Midbrain (tissue), 1 donor: ENCODE measurements at places on chromosomes 4 and X.

DNA sequence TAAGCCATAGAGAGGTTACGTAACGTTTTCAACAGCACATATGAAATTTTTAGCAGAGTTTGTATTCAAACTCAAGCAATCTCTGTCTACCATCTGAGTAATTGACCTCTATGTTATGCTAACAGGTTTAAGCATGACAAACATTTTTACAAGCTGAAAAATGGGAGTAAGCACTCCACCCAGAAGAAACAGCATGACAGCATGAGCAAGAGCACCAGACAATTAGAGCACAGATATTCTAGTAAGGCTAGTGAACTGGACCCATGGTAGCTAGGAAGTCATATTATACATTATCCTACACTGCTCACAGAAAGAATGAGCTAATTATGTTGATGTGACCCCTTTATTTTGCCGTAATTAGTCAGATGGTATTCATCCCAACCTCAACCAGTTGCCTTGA, 200.5 kb downstream of the PABPC4L start:
- no peak for DNase-seq

DNA sequence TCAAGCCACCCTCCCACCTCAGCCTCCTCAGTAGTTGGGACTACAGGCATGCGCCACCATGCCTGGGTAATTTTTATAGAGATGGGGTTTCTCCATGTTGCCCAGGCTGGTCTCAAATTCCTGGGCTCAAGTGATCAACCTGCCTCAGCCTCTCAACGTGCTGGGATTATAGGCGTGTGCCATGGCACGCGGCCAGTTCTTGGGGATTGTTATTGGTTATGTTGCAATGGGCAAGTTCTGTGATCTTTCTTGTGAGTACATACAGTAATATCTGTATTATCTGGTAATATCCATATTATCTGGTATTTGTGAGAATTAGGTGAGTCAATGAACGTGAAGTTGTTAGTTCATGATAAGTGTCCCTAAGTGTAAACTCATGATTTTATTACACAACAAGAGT, 90.3 kb upstream of the TBL1X start:
- no peak for DNase-seq

DNA sequence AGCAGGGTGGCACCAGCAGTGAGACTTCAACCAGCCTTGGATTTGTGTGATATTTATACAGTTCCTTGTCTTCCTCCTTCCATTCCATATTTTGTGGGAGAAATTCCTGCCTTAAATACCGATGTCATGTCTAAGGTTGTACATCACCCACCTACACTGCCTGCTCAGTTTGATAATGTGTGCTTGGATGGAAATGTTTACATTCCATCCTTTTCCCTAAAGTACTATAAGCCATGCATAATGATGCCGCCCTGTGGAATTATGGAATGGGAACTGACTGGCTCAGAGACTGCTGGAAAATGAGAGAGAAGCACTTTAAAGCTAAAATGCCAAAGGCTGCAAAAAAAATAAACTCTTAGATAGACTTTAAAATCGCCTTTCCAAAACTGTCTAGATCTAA, 11.3 kb upstream of the GLUD2 start:
- DNase-seq, result no peak

DNA sequence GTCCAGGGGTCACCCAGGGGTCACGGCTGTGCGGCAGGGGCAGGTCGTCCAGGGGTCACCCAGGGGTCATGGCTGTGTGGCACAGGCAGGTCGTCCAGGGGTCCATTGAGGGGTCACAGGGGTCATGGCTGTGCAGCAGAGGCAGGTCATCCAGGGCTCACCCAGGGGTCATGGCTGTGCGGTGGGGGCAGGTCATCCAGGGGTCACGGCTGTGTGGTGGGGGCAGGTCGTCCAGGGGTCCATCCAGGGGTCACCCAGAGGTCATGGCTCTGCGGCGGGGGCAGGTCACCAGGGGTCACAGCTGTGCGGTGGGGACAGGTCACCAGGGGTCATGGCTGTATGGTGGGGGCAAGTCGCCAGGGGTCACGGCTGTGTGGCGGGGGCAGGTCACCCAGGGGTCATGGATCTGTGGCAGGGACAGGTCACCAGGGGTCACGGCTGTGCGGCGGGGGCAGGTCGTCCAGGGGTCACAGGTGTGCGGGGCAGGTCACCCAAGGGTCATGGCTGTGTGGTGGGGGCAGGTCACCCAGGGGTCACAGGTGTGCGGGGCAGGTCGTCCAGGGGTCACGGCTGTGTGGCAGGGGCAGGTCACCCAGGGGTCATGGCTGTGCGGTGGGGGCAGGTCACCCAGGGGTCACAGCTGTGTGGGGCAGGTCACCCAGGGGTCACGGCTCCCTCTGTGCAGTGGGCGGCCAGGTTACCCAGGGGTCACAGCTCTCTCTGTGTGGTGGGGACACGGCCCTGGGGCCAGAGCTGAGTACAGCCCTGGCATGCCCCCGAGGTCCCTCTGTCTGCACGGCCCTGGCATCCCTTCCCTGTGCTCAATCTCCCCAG, 16.0 kb downstream of the ATP5ME start:
- DNase-seq, result no peak

DNA sequence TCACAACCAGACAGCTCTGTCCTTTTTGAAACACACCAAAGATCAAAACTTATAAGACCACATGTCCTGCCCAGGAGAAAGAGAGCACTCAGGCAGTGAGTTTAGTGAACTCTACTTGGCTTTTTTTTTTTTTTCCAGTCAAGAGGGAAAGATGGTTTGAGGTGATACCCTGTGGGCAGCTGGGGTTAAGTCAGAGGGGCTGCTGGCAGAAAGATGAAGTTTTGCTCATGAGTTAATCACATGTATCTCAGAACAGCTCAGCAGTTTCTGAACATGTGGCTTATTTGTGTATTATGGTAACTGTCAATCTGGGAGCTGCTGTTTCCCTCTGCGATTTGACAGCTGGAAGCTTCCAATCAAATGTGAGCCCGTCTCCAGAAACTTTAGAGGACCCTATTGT, 56.4 kb upstream of the MAP3K15 start:
- DNase-seq, result no peak

GRCh38 chrX:118355225-118355920, 9.5 kb downstream of the WDR44 start:
- DNase-seq, result no peak

DNA sequence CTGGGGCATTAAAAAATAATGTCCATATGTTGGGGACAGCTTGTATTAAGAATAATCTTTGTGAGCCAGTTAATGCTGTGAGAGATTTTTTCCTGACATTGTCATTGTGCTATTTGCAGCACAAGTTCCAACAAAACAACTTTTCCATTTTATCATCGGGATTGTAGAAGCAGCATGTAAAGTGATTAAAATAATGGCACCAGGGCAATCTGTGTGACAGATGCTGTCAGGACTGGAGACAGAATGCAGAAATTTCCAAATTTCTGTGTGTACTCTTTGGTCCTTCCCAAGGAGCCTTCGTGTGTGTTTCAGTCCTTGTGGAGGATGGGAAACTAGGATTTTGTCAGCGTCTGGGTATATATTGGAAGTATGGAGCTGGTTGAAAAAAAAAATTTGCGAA, 101.5 kb upstream of the LIMCH1 start:
- DNase-seq, result no peak

GRCh38 chr4:27414887-27415731, 554.5 kb downstream of the STIM2 start:
- DNase-seq, result no peak

DNA sequence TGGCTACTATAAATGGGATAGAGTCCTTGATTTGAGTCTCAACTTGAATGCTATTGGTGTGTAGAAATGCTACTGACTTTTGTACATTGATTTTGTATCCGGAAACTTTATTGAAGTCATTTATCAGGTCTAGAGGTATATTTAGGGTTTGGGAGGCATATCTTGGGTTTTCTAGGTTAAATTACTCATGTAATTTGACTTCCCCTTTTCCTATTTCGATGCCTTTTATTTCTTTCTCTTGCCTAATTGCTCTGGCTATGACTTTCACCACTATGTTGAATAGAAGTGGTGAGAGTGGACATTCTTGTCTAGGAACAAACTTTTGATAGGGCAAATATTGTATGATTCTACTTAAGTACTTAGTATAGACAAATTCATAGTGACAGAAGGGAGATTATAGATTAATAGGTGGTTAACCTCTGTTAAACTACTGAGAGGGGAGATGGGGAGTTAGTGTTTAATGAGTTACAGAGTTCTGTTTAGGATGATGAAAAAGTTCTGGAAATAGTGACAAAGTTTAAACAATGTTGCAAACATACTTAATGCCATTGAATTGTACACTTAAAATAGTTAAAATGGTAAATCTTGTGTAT, 22.8 kb upstream of the HSPA4L start:
- no peak for DNase-seq

- DNase-seq, result no peak
Observed at GRCh38 chr4:76539979-76540378, 105.0 kb downstream of the SHROOM3 start.

DNA sequence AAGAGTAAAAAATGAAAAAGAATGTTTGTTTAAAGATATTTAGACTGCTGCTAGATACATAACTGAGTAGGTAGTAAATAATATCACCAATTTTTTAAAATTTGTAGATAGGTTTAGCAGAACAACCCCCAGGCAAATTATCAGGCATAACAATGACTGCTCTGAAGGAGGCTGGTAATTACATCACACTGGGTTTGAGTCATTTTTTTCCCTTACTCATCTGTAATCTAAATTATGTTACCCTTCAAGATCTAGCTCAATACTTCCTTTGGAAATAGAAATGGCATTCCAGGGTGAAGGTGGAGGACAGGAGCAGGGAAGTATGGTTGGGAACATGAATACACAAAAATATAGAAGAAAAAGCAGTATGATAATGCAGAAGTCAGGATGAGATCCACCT, 431.6 kb upstream of the MAOA start:
- no peak for DNase-seq

DNA sequence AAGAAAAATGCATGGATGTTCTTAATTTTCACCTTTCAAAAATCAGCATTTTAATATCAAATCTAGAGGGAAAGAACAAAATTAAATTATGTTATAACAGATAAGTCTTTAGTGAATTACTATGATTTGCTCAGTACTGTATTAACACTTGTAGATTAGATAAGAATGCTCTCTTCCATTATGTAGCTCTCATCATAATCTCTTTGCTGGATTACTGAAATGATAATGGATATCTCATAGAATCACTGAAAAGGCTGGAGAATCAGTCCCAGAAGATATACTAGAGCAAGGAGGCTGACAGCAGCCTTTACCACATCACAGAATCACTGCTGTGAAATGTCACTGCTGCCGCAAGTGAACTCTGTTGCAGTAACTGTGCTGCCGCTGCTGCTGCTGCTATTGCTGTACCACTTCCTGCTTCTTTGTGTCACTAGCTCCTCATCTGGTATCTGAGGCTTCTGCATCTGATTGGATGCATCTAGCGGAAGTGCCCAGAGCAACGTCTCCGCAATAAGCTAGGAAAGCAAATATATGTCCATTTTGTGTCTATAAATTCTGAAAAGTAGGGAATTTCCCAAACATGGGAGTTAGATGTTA, 738.2 kb downstream of the ADGRL3 start:
- no peak for DNase-seq

DNA sequence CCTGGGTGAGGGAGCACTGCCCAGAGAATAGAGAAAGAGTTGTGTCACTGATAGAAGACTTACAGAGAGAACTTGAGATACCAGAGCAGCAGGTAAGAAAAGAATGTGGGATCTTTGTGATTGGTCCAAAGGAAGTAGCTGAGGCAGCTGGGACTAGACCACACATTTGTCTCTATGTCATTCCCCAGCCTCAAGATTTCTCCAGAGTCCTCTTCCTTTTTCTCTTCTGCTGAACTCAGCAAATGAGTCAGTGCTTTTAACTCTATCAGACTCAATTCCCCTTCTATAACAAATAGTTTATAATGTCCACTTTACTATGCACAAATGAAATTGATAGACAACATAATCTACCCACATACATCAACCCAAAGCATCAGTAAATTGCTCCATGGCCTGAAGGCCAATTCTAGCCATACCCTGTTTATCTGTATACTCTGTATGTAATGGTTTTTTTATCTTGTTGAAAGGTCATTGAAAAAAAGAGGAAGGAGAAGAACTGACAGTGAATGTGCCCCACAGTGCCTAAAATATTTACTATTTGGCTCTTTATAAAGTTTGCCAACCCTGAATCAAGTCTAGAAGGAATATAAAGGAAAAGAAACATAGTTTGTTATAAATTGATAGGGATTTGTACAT, 38.2 kb downstream of the ETDC start:
- DNase-seq, result no peak

DNA sequence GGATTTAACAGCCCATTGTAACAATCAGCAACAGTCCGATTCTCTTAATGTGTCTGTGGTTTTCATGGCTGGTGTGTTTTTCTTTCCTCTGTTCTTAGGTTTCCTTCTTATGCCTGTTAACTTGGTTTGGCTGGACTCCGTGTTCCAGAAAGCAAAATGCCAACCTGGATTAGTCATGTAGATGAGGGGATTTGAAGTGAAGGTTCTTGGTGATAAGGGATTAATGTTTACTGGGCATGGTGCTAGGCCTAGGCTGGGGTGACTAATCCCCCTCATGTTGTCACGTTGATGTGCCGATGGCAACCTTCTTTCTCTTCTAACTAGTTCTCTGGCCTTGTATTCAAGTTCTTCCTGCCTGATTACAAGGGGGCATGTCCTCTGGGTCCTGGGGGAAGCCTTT, 85.9 kb downstream of the REPS2 start:
- DNase-seq, result no peak
